ENCODE measurements at places on chromosomes 2 and 18.

DNA sequence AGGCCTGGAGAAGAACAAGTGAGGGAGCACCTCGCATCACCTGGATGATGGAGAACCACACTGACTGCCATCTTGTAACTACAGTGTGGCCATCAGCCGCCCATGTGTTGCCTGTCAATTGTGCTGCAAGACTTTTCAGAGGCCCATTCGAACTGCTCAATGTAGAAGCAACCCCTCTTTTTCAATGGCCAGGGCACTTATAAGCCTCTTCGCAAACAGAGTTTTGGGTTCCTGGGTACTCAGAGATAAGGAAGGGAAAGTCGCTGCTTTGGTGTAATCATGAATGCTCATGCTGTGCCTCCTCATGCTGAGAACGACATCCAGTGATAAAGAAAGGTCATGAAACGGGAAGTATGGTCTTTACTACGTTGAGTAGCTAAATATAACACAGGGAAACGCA lies 143.9 kb upstream of the SLC39A10 start:
- DNase-seq, result no peak

- DNase-seq, result peak; percentile 25
Measured at GRCh38 chr2:158460632-158461297, 4.0 kb downstream of the PKP4 start.

GRCh38 chr2:73823916-73824523 lies 4.7 kb upstream of the STAMBP start:
- no peak for DNase-seq

DNA sequence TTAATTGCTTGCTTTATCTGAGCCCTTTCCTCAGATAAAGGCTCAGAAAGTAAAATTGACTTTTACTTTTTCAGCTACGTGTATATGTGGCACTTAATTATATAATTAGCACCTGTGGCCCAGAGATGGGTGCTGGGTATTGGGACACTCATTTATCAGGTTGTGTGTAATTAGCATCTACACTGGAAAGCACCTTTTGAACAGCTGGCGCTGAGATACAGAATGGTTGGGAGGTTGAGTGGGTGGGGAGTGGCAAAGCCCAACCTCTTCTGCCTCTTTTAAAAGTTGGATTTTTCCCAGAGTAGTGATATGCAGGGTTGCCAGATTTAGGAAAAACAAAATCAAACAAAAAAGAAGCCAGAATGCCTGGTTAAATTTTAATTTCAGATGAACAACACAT lies 23.9 kb downstream of the SPTBN1 start:
- DNase-seq, result no peak

DNA sequence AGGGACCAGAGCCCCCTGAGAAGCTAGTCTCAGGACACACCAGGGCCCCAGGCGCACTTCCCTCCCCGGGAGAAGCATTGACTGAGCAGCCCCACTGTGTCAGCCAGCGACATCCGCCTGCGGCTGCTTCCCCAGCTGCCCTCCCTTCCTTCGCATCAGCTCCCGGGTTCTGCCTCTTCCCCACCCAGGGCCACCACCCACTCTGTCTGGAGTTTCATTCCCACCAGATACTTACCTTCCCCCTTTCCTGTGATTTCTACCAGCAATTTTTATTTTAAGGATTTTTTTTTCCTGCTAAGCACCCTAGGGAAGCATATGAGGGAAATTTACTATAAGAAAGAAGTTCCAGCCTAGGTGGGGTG lies 99.2 kb downstream of the SMAD7 start:
- DNase-seq, result no peak

- no peak for DNase-seq
Measured at GRCh38 chr2:188146888-188147287, 144.8 kb upstream of the GULP1 start.

DNA sequence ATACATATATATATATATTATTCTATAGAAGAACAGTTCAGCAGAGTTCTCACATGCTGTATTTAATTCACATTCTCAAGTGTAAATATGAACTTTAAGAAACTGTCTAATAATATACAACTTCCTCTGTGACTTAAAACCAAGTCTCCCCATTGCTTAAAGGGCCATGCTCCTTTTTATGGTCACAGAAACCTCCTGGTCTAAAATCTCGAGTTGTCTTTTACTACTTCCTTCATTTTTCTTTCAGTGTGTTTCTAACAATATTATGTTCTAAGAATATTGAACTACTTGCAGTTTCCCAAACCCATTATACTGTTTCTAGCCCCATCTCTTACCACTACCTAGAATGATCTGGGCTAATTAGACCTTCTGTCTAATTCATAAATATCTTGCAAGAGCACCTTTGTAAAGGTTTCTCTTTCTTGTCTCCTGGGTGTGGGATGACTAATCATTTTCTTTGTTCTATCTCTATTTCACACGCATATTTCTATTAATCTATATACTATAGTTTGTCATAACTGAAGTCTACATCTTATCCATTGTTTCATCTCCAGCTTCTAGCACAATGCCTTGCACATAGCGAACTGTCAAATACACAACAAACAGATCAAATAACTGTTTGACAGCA lies 48.8 kb downstream of the ERBB4 start:
- no peak for DNase-seq

GRCh38 chr2:163802284-163802683 lies 66.5 kb upstream of the FIGN start:
- no peak for DNase-seq

GRCh38 chr2:44389895-44390294 lies 28.1 kb downstream of the CAMKMT start:
- no peak for DNase-seq

- peak; percentile 62 for DNase-seq
Measured at GRCh38 chr2:157898591-157898996, 22.5 kb upstream of the ACVR1 start.

DNA sequence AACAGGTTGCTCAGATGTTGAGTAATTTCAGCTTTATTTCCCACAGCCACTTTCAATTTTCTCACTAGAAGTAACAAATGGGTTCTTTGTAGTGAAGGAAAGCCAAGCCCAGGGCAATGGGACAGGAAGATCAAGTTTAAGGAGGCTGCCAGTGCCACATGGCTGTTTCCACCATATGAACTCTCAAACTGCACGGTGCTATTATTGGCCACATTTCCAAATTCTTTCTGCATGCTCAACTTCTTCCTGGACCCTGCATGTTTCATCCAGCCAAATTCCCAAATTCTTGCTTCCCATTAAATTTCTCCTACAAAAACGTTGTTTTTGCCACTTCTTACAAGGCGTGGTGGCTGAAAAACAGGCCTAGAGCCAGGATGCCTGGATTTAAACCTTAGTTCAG lies 193.3 kb upstream of the SPHKAP start:
- no peak for DNase-seq

DNA sequence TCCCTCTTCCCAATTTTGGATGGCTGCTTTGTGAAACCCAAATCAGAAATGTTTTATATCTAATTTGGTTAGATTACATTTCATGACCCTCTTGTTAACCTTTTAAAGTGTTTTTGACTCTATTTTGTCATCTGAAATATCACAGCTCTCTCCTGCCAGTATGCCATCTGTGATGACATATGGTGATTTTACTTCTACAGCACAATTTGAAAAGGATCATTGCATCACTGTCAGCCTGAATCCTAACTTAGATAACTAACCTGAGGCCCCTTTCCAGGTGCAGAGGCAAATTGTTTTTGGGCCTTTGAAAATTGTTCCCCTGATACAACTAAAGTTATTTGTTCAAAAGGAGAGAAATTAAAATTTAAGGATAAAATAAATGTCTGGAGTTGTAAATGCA lies 1023.4 kb upstream of the LRRTM1 start:
- DNase-seq, result no peak

DNA sequence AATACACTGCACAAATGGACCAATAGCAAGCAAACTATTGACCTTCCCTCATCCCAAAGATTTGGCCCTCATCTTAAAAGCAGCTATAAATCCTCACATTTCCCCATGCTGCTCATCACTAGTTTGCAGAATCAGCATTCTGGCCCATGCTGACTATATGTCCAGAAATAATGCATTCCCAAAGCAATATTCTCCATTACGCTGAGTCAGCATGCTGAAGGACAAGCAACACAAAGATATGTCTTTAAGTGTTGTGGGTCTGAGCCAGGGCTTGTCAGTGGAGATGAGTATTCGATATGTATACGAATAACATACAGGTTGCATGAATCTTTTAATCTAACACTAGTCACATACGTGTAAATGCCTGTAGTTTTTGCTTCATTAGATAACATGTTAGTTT lies 1045.0 kb upstream of the DDX18 start:
- DNase-seq, result no peak

GRCh38 chr18:24421831-24422230 lies 4.6 kb upstream of the IMPACT start:
- no peak for DNase-seq

GRCh38 chr2:165827921-165828276 lies 33.9 kb upstream of the GALNT3 start:
- DNase-seq, result no peak

DNA sequence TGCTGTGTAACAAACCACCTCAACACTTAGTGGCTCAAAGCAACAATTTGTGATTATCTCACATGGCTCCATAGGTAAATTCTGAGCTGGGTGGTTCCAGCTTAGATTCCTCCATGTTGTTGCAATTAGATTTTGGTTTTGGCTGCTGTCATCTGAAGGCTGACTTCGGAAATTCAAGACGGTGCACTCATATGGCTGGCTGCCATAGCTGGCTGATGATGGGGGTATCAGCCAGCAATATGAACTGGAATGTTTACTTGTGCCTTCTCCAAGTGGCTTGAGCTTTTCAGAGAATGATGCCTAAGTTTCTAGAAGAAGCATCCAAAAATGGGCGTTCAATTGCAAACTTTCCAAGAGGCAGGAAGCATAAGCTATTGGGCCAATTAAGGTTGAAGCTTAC lies 213.1 kb downstream of the GCA start:
- DNase-seq, result no peak

- DNase-seq, result no peak
Measured at GRCh38 chr2:220568296-220568695, 940.9 kb downstream of the SLC4A3 start.

DNA sequence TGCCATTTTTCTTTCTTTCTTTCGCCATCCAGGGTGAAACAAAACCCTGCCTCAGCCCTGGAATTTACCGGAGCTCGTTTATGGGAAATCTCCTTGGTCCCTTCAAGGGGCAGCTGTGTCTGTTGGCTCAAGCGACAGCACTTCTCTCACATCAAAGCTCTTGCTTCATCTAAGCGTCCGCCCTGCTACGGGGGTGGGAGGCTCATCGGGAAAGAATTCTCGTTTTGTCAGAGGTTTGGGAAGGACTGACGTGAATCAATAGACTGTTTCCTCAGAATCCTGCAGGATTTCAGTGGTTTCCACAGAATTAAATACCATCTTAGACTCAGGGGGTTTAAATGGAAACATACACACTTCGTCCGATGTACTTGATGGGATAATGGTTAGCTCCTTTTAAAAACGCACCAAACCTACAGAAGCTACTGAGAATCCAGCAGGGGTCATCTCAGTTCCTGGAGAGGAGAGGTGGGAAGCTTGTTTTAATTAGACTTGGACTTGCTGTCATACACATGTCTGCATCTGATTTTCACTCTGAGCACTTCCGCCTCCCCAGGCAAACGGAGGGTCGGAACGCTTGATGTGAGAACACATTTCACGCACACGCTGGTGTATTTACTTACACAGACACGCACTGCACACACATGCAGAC lies 91.6 kb downstream of the ASB1 start:
- DNase-seq, result no peak

DNA sequence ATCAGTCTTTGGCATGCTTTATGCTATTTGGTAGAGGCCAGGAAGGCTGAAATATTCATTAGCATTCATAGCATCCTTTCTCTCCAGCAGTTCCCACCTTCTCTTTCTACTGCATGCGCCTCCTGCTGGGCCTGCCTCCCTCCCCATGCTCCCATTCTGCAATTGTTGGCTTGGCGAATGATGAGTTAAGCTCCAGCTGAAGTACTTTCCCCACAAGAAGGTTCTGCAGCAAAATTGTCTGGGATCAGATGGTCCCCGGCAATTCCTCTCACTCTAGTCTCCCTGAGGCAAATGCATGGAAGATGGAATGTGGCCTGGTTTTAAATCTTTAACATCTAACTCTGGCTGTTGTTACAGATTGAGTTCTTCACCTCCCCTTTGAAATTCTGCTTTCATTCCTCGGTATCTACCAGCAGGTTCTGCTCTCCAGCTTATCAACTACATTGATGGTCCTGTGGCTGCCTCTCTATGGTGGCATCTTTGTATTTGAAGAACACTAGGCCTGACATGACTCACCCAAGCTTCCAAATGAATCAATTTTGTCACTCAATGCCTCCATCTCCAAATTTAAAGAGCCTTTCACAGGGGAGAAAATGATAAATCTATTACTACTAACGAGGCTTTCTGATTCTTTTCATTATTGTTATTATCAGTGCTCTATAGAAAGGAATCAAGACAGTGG lies 55.9 kb downstream of the KCTD18 start:
- DNase-seq, result no peak

- no peak for DNase-seq
Measured at GRCh38 chr2:5933669-5934068, 241.5 kb downstream of the SOX11 start.

DNA sequence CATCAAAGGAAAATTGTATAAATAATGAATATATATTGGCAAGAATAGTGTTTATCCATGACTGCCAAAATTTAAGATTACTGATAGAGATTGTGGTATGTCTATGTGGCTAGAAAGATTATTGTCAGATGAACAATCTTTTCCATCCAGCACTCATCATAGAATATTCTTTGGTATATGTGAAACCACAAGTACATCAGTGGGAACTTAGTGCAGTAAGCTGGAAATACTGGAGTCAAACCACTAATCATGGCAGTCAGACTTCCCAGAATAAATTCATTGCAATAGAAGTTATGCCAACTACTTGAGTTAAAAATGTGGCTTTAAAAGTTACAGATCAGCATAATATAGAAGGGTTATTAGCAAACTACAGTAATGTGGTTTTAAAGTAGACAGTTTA lies 310.3 kb downstream of the GULP1 start:
- DNase-seq, result no peak

- DNase-seq, result no peak
Measured at GRCh38 chr2:177393203-177393755, 706 bp downstream of the AGPS start.

- no peak for DNase-seq
Measured at GRCh38 chr2:200454927-200455801, 54.7 kb downstream of the KCTD18 start.

DNA sequence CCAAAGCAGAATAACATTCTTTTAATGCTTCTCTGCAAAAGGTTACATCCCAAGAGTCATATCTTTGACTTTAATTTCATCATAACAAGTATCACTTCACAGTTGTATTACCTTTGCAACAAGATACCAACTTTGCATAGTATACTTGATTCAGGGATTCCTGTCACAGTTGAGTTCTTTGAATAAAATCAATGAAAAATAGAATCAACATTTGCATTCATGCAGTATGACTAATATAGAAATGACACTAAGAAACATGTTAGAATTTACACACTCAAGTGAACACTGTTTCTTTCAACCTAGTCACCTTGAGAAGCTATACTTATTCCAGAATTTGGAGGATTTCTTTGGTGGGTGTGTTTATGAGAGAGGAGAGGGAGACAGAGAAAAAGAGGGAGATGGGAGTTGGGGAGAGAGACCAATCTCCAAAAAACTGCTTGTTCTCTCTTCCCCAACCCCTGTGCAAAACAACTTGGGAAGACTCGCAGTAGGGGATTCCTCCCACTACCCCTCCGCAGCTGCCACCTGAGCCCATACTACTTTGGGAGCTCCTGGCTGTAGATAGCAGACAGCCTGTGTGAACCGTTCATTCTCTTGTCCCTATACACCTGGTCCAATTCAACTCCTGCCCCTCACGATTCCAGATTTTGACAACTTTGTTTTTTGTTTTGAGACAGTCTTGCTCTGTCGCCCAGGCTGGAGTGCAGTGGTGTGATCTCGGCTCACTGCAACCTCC lies 57.7 kb downstream of the PELI1 start:
- no peak for DNase-seq
